ENCODE measurements at places on chromosomes 3 and 15.

DNA sequence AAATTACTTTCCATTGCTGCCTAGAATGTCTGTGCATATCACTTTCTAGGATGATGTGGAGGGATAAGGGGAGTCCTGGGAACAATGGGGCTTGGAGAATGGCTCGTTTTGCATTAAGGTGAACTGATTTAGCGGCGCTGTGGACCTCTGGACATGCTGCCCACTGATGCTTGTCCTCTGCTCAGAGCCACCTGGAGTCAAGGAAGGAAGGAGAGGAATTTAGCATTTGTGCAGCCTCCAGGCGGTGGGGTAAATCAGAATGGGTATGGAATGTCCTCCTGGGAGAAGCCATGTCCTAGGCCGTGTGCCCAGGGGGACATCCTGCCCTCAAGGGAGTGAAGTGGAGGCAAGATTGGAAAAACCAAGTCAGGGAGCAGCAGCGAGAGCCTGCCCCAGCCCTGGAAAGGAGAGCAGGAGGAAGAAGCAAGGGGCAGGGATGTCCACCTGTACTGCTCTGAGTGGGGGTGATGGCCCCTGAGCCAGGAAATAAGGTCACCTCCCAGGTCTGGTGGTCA is 37.8 kb downstream of the KY start:
- no peak for DNase-seq

GRCh38 chr3:170635385-170635735 is 49.5 kb upstream of the SLC7A14 start:
- DNase-seq = no peak

- peak; percentile 54 for DNase-seq
These were observed 928.8 kb upstream of the ALCAM start for GRCh38 chr3:104437891-104438290.

DNA sequence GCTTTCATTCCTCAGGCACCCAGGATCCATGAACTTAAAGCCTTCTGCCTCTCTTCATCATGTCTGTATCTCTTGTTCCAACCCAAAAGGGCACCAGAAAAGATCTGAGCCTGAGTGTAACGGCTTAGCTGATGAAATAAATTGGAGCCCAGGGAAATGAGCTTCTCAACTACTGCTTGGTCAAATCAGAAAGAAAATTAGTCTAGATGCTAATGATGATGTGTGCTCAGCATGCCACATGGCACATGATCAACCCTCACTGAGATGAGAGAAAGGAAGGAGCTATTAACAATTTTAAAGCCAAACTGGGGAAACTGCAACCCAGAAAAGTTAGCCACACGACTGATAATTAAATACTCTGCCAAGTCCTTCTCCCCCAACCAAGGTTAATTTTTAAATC is 325.7 kb downstream of the CNTN3 start:
- DNase-seq = no peak

DNA sequence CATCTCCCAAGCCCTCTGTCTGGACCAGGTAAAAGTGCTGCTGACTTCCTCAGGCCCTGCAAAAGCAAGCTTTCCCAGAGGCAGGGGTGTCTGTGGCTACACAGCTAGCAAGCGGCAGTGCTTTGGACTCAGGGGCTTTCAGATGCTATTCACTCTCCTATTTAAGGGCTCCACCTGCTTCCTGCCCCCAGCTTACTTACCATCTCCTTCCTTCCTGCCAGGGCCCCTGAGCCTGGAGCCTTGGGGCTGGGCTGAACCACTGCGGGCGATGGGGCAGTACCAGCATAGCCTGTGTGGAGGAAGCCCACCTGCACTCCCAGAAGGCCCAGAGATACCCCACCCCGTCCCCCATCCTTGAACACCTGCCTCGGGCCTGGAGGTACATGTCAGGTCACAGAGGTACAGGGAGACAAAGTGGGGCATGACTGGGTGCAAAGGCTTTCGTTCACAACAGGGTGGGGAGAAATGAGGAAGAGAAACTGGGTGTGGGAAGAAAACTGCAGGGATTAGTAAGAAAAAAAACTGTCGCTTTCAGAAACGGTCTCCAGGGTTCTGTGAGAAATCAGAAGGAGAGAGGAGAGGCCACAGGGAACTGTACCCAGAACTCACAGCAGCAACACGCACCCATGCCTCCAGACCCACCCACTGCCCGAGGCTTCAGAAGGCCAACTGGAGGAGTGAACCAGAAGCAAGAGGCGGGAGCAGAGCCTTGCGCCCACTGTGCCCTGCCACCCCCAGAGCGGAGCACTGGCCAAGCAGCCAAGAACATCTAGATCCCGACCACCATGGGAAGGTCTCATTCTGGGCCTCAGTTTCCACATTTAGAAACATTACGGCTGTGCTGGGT is 49.5 kb downstream of the CCDC12 start:
- no peak for DNase-seq

- DNase-seq = no peak
These were observed 112.3 kb downstream of the CDIN1 start for GRCh38 chr15:36691579-36692357.

- no peak for DNase-seq
These were observed 60.3 kb upstream of the PDZRN3 start for GRCh38 chr3:73685061-73685460.

GRCh38 chr15:42879443-42879842 is 41.1 kb downstream of the TTBK2 start:
- no peak for DNase-seq

DNA sequence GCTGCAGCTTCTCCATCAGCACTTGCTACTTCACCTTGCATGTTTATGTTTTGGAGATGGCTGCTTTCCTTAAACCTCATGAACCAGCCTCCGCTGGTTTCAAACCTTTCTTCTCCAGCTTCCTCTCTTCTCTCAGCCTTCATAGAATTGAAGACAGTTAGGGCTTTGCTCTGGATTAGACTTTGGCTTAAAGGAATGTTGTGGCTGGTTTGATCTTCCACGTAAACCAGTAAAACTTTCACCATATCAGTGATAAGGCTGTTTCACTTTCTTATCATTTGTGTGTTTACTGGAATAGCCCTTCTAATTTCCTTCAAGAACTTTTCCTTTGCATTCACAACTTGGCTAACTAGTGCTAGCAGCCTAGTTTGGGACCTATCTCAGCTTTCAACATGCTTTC is 11.7 kb upstream of the GNAT1 start:
- peak; percentile 31 for DNase-seq

GRCh38 chr3:98972155-98972554 is 70.7 kb upstream of the DCBLD2 start:
- DNase-seq = peak; percentile 94

DNA sequence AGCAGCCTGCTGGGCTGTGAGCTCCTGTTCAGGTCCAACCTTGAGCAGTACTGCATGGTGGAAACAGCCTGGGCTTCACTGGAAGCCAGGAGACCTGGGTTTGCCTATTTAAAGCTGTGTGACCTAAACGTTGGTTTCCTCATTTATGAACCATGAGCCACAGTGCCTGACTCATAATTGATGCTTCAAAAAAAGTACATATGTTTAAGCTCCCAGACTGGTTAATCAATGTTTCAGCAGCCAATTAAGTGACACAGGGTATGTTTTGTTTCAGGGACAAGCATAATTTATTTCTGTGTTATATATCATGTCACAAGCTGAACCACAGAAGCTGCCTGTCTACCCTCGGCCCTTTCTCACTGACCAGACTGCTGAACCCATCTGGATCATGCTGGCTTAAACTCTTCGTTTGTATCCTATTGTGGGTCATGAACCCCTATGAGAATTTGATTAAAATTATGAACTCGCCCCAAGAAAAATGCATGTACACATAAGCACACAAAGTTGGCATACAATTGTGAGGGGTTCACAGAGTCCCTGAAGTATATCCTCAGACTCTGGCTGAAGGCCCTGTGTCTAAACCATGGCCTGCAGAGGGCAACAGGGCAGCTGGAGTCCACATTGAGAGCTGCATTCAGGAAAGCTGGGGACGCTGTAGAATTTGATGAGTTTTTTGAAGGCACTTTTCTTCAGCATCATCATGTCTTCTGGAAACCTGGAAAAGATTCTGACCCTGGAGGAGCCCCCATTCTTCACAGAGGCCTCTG is 23.7 kb downstream of the HDC start:
- DNase-seq = peak; percentile 58

DNA sequence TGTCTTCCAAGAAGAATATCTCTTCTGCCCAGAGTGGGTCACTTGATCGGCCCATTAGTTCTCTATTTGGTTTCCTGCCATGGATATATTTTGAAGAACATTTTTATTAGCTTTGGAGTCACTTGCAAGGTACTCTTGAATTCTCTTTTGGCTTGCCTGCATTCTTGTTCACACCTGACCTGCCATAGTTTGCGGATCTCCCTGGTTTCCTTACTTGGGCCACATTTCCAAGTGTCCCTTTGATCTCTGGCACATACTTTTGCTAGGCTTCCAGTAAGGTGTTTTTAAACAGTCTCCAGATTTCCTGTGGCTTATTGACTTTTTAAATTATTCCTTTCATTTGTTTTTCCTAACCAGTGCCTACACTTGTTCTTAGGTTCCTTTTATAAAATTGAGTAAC is 488.5 kb upstream of the MDFIC2 start:
- no peak for DNase-seq

DNA sequence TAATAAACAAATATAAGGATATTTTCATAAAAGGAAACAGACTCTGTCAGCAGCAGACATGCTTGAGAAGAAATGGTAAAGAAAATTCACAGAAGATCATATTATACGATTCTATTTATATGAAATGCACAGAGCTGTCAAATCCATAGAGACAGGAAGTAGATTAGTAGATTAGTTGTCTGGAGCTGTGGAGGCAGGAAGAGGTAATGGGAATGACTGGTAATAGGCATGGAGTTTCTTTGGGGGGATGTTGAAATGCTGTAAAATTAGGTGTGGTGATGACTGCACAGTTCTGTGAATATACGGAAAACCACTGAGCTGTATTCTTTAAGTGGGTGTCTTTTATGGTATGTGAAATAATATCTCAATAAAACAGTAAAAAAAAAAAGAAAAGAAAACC is 35.3 kb downstream of the CEP152 start:
- DNase-seq = no peak

DNA sequence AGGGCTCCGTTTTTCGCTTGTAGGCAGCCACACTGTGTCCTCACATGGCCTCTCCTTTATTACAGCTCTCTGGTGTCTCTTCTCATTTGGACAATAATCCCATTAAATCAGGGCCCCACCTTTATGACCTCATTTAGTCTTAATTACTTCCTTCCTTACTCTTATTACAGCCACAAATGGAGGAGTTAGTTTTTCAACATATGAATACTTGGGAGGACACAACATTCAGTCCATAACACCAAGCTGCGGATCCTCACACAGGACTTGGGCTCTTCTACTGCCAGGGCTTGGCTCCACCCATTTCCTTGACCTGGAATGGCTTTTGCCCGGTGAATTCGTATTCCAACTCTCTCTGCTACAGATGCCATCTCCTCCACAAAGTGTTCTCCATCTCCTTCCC is 74.3 kb upstream of the SLC7A14 start:
- DNase-seq = no peak

DNA sequence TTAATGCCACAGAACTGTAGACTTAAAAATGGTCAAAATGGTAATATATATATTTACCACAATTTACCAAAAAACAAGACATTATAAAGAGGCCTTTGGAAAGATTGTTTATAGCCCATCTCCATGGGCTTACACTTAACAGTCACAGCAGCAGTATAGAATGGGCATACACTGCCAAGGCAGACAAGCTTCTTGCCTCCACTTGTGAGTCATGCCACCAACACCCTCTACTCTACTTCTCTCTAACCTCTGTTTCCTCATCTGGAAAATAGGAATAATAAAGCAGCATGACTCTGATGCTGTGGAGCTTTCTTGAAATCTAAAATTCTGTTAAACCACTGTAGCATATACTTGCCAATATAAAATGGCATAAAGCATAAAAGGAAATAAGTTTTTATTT is 14.4 kb upstream of the GPR156 start:
- DNase-seq = no peak

- no peak for DNase-seq
These were observed 106.8 kb downstream of the EDEM1 start for GRCh38 chr3:5294356-5294755.

DNA sequence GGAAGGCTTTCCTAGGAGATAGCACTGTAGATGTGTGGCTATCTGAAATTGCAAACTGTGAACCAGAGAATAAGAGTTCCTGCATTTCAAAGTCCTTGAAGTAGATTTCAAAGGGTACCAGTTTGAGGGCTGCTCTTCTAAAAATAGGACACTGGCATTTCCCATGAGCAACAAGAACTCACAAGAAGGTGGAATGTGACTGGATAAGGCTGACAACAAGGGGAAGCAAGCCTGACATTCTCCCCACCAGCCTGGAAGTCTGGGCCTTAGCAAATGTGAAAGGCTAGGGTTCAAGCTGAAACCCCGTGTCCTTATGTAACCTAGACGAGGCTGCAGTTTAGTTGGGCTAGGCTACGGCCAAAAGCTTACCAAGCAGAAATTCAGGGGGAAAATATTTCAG is 18.7 kb upstream of the TJP1 start:
- no peak for DNase-seq

- no peak for DNase-seq
These were observed 284.2 kb upstream of the ATP11B start for GRCh38 chr3:182508919-182509711.
